ENCODE measurements at places on chromosomes 1 and 21.

- DNase-seq, result no peak
Measured at GRCh38 chr1:189033169-189033568, 1444.5 kb downstream of the BRINP3 start.

DNA sequence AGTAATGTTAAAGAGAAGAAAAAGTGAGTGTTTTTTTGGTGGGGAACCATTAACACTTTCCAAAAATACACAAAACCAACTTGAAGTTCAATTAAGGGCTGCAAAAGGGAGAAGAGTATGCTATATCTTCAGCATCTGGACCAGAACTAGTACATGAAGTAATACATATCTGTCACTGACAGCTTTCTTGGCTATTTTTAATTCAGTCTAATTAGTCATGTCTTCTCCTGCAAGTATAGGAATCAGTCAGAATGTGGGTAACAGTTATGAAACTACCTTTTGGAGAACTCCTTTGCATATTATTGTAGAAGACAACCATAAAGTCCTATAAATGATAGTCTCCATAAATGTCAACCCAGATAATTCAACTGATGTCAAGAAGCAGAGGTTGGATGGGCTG, 901.2 kb downstream of the TTLL7 start:
- DNase-seq, result no peak

- no peak for DNase-seq
Measured at GRCh38 chr1:155005076-155006011, 2.7 kb downstream of the ZBTB7B start.

DNA sequence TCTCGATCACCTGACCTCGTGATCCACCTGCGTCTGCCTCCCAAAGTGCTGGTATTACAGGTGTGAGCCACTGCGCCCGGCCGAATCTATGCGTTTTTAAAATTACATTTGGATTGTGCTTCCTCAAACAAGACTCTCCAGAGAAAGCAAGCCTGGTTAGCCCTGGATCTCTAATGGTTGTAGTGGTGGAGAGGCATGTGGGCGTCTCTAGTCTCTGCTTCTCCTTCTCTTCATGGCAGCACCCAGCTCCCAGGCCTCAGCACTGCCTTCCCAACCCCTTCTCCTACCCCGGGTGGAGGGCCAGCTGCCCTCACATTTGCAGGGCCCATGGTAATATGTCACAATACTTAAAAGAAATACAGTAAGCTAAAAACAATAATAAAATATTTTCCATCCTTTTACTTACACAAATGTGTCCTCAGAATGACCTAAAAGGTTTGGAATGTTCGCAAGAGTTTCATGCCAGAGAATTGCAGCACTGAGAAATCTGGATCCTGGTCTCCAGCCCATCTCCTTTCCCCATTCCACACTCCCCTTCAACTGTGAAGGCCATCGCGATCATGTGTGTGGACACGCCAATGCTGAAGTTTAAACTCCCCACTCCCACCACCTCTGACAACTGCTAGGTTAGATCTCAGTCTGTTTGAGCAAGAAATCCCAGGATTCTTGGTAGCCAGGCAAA, 7.0 kb downstream of the OR14I1 start:
- no peak for DNase-seq

- DNase-seq, result no peak
Measured at GRCh38 chr1:145960468-145961108, 2.8 kb upstream of the LIX1L start.

All from tibial nerve (tissue), 4 donors.